ENCODE measurements at places on chromosomes 7 and 10.

DNA sequence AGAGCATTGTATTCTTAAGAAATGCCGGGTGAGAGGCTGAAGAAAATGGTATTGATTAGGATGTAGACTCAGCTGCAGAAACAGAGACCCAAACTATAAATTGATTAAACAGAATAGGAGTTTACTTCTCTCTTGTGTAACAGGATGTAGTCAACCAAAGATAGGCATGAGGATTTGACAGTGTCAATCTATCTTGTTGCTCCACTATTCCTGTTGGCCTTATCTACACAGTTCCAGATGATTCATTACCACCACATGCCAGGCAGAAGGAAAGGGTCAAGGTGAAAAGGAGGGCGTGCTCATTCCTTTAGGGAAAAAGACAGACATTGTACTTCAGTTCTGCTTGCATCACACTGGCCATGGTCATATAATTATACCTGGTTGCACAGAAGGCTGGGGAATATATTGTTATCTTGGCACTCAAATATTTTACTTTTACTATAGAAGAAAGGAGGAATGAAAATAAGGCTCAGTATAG is 11.9 kb upstream of the DMTF1 start:
- DNase-seq = no peak

DNA sequence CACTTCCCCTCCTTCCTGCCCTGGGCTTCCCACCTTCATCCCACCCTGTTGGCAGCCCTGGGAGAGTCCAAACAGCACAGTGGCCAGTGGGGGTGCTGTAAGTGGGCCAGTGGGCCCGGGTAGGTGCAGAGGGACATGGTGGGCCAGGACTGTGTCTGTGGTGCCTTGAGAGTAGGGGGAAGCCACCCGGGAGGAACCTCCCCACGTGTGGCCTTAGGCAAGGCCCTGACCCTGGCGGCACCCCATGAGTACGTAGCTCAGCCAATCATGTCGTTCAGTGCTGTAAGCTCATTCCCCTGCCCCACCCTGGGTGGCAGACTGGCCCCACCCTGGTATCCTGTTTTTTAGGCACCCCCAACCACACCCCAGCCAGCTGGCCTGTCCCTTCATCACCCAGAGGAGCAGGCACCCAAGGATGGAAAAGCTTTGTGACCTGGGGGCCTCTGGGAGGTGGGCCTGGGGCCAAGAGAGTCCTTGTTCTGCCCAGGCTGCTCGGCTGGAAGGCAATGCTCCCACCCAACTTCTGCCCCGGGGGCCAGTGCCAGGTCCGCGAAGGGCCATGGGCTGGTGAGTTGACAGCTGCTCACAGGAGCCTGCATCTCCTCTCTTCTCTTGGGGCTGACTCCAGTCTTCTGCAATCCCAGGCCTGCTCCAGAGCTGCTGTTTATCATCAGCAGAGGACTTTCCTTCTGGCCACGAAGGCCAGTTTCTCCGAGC is 41.6 kb downstream of the TSPAN15 start:
- DNase-seq = no peak

GRCh38 chr10:105968666-105969065 is 1195.8 kb downstream of the SORCS1 start:
- DNase-seq = no peak

DNA sequence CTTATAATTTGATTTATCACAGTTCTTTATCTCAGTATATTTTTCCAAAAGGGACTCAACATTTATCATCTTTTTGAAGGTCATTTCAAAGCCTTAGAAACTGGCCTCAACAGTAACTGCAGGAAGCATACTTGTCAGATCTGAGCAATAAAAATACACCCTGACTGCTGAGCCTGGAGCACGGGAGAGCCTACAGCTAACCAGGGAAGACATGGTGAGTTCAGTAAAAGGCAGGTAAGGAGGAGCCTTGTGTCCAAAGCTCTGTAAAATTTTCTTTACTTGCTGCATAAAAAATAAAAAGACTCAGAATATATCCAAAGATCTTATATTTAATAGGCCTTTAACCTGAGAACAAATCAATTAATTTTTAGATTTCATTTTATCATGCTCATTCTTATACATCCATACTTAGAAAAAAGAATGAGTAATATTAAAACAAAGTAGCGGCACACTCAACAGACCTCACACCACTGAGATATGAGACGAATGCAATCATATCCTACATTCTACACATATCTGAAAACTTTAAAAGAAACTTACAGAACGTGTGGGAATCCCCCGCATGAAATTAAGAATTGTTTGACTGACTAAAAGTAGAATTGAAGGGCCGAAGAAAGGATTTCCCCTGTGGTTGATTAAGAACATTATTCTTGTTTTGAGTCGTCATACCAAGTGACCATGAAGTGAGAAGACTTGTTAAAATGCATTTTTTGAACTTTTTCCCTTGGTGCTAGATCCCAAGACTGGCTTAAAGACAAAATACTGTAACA is 296.4 kb upstream of the MKLN1 start:
- DNase-seq = no peak

DNA sequence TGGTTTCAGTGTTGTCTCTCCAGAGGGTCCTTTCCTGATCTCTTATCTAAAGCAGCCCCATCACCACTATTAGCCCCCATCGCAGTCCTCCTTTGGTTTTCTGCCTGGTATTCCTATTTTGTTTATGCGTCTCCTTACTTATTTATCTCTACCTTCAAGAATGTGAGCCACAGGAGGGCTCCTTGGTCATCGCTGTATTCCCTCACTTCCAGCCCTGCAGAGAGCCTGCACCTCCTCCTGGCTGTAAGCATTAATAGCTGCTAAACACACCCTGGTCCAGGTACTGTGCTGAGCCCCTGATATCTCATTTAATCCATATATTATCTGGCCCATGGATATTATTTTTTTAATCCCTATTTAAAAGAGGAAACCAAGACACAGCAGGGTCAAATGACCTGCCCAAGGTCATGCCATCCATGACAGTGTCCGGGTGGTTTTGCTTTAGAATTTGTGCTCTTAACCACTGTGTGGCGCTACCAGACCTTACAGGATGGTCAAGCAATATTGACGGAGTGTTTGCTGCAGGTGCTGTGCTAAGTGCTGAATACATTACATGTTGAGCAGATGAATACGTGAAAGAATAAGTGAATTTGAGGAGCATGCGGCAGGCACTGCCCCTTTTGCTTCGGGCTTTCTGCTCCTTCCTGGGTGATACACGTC is 227.2 kb downstream of the ADAM12 start:
- DNase-seq = no peak

- DNase-seq = no peak
Observed at GRCh38 chr7:113764401-113765035, 154.3 kb downstream of the PPP1R3A start.

GRCh38 chr10:122847782-122848604 is 2.3 kb upstream of the CUZD1 start:
- no peak for DNase-seq

DNA sequence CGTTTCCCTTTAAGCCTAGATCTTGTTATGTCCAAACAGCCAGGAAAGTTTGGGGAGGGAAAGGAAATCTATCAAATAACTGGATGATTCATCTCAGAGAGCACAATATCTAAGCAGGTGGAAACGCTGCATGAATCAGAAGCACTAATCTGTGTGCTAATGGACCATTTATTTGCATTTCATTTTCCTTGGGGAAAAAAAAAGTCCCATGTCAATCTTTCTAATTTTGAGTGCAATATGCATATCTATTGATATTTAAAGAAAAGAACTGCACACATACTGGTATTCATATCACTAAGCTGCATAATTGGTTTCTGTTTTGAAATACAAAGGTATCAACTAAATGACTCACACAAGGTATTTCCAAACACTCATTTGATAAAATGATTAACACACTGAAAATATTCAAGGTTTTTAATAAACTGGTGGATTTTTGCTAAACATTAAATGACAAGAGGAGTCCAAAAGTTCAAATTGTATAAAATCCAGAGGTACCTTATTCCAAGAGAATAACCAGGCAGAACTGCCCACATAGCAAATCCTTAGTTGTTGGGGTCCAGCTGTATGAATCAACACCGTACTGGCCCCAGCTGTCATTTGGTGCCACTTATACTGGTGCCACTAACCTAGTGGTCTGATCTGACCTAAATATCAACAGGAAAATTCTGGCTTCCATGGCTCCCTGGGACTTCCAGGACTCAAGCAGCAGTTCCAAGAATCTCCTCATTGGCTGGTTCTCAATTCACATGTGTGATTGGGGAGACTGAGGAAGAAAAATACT is 122.2 kb upstream of the SP4 start:
- no peak for DNase-seq

GRCh38 chr7:35869810-35870209 is 69.0 kb downstream of the SEPTIN7 start:
- DNase-seq = no peak

GRCh38 chr10:71752391-71753090 is 20.8 kb downstream of the VSIR start:
- no peak for DNase-seq

GRCh38 chr10:96577069-96577468 is 9.7 kb downstream of the TM9SF3 start:
- no peak for DNase-seq

DNA sequence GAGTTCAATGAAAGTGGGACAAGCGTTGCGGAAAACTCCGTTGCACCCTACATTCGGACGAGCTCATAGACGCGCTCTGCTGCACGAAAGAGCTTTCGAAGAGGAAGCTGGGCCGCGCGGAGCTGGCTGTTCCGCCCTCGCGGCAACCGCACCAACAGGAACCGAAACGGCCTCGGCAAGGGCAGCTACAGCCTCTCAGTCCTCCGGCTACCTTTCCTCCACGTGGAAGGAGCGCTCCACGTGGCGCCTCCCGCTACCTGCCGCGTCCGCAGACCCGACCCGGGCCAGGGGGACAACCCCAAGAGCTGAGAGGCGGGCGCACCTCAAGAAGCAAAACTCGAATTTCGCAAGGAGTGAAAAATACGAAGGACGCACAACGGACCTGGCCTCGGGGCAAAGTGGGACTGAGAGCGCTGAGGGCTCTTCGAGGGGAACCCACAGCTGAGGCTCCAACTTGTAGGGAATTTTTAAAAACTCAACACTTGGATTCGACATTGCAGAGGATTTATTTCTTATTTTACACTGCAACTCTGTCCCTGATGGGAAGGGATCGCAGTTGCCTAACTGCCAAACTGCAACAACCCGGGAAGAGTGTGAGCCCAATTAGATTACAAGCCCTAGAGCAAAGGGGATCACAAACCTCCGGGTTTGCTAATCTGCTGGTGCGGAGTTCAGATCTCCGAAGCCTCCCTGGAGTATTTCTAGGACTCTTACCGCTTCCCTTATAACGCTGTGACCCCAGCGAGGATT is 1.4 kb downstream of the HPSE2 start:
- DNase-seq = peak; percentile 66

GRCh38 chr7:131235489-131236317 is 92.0 kb upstream of the MKLN1 start:
- peak; percentile 93 for DNase-seq

GRCh38 chr7:9691286-9691685 is 1257.9 kb downstream of the NXPH1 start:
- no peak for DNase-seq

DNA sequence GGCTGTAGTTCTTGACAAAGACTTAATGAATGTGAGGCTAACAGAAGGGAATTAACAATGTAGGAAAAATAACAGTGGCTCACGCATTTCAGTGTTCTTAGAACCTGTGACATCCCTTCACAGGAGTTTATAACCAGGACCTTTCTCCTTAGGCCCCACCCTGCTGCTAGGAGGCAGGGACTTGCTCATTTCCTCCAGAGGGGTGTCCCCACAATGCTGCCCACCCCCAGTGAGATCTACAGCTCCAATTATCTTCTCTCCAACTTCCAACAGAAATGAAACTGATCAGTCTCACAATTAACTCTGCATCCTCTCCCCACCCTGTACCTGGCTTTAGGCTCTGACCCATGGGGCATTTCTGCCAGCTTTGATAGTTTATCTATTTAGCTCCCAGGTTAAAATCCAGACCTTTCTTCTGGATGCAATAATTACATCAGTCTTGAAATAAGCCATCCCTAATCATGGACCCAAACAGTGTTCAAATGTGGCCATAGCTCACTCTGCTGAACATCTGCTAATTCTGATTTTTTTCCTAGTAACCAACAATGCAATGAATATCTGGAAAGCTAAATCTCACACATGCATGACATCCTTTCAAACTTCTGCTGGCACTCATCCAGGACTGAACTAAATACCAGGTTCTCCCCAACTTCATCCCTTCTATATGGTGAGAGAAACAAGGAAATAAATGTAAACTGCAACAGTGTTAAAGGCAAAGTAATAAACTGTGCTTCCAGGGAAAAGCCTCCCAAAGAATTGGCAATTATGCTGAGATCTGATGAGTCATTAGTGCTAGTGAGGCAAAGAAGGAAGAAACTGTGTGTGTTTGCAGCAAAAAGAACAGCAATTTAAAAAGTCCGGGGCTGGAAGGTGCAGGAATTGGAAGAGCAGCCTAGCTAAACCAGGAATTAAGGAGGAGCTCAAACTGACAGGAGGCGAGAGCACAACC is 64.6 kb downstream of the HERPUD2 start:
- no peak for DNase-seq

DNA sequence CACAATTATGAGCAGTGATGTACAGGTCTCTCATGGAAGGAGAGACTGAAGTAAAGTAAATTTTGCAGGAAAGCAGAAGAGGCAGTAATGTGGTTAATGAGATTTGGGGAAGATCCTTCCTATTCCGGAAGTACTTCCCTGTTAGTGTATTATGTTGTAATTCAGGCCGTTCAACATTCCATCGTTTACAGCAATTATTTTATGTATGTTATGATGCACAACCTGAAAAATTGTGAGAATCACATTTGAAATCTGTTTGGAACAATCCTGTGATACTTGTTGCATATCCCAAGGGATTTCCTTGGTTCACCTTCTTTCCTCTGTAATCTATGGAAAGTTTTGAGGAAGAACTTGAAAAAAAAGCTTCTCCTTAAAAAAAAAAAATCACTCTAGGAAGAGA is 247.8 kb downstream of the SEMA3A start:
- no peak for DNase-seq

DNA sequence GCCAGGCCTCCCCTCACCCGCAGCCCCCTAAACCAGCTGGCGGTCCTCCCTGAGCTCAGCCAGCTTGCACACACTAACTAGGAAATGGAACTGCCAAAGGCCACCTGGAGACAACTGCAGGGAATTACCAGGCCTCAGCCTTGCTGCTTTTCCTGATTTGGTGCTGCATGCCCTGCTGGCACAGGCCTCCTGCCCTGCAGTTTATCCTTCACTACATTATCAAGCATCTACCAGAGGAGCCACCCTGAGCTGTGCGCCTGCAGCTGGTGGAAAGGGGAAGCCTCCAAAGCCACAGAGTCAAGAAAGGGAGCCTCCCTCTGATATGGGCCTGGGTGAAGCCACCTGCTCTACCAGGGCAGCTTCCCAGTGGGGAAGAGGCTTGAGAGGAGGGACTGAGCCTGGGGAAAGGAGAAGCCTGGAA is 139.8 kb downstream of the GRID1 start:
- DNase-seq = no peak

GRCh38 chr7:105285118-105285874 is 103.4 kb downstream of the SRPK2 start:
- no peak for DNase-seq

- no peak for DNase-seq
Observed at GRCh38 chr7:86968618-86969017, 90.8 kb downstream of the ELAPOR2 start.

DNA sequence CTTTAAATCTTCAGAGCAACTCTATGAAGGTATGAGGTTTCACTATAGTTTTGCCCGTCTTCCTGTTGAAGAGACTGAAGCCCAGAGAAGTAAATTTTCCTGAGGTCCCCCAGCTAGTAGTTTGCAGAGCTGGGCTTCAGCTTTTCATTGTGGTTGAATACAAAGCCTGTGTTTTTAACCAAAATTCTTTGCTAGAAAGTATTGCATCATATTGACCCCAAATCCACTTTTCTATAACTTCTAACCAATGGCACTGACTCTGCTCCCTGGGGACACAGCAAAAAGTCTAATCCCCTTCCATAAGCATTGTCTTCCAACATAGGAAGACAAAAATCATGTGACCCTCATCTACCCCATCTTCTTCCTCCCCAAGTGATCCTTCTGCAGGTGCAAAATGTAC is 93.0 kb downstream of the KCNMA1 start:
- no peak for DNase-seq
